Purkinje cell (primary cell): ENCODE measurements at places on chromosomes 6 and 20. TPM values are rescaled to one million over a fixed set of nuclear protein-coding genes. Genes with fewer than 3 reads are reported as not detected.

PREX1 gene
- 1.9 and 3.0 TPM in 2 replicates for polyA plus RNA-seq

TBC1D32 gene
- 33.3 and 37.9 TPM in 2 replicates for polyA plus RNA-seq

TRIM40 gene
- not detected in 2 replicates for polyA plus RNA-seq

B3GALT4 gene
- 2.2 and 2.3 TPM in 2 replicates for polyA plus RNA-seq

SLC22A7 gene
- 0.63 TPM in 1 of 2 replicates, not detected in the other for polyA plus RNA-seq

SRSF12 gene
- 5.5 and 8.6 TPM in 2 replicates for polyA plus RNA-seq

NUP43 gene
- polyA plus RNA-seq = 9.1 and 13.5 TPM in 2 replicates

MYH7B gene
- 1.2 and 2.0 TPM in 2 replicates for polyA plus RNA-seq

KCNQ5 gene
- 3.2 TPM in 1 of 2 replicates, not detected in the other for polyA plus RNA-seq

PNPLA1 gene
- polyA plus RNA-seq = not detected in 2 replicates
